ENCODE measurements at places on chromosomes 3 and 15.
A peak's percentile ranks its signal among the peaks of the same experiment; 100 is the strongest.

GRCh38 chr3:67109651-67110204 lies 111.6 kb downstream of the KBTBD8 start:
- H3K27ac ChIP-seq, result no peak overlapping the region
- no peaks in the 10 kb centered on the region for H3K27me3 ChIP-seq
- no peaks in the 10 kb centered on the region for H3K36me3 ChIP-seq
- DNase-seq, result no peak
- no peak overlapping the region for H3K4me3 ChIP-seq

DNA sequence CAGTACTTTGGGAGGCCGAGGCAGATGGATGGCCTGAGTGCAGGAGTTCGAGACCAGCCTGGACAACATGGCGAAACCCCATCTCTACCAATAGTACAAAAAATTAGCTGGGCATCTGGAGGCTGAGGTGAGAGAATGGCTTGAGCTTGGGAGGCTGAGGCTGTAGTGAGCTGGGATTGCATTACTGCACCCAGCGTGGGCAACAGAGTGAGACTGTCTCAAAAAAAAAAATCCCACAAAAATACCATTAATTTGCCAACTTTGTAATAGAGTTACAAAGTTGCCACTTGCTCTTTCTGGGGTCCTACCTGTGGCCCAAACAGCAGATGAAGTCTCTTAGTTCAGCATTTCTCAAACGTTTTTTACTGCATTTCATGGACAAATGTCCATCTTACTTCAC lies 6.0 kb upstream of the TFRC start:
- H3K27me3 ChIP-seq, result no peaks in the 10 kb centered on the region
- no peak for DNase-seq
- no peak overlapping the region for H3K4me3 ChIP-seq

DNA sequence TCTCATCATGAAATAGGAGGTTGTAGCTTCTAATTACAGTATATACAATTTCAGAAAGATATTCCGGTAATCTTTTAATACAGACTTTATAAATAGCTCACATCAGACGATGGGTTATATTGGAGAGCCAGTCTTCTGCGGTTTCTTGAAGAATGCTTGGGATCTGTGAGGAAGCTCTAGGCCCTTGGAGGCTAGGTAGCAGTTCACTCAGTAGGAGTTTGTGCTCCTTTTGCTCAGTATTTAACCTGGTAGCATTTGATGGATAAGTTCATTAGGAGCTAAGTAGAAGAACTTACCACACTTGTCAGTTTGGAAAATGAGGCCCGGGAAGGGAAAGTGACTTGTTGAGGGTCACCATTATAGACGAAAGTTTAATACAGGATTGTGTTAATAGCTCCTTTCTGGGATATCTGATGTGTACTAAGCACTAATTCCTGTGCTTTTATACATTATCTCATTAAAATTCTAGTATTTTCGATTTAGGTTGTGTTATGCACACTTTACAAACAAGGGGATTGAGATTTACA lies 2.8 kb downstream of the FNDC3B start:
- peaks cover 61% of the 10 kb centered on the region for H3K4me1 ChIP-seq
- no peak overlapping the region for H3K4me3 ChIP-seq
- no peaks in the 10 kb centered on the region for H3K27me3 ChIP-seq
- no peak for DNase-seq
- H3K36me3 ChIP-seq, result no peaks in the 10 kb centered on the region

DNA sequence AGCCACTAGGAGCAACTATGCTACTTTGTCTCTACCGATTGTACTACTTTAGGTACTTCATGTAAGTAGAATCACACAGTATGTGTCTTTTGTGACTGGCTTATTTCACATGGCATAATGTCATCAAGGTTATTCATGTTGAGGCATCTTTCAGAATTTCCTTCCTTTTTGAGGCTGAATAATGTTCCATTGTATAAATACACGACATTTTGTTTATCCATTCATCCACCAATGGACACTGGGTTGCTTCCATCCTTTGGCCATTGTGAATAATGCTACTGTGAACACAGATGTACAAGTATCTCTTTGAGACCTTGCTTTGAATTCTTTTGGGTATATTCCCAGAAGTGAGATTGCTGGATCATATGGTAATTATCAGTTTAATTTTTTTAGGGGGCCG lies 29.2 kb downstream of the MYO5A start:
- H3K4me3 ChIP-seq, result no peak overlapping the region
- no peaks in the 10 kb centered on the region for H3K27me3 ChIP-seq
- H3K27ac ChIP-seq, result no peak overlapping the region
- DNase-seq, result no peak
- no peaks in the 10 kb centered on the region for H3K36me3 ChIP-seq

- peaks cover 4% of the 10 kb centered on the region for H3K27me3 ChIP-seq
- no peak for DNase-seq
- no peaks in the 10 kb centered on the region for H3K4me1 ChIP-seq
- H3K36me3 ChIP-seq, result no peaks in the 10 kb centered on the region
- no peak overlapping the region for H3K27ac ChIP-seq
Observed at GRCh38 chr15:88747631-88748030, 55.6 kb upstream of the ACAN start.

- H3K4me3 ChIP-seq, result no peak overlapping the region
- H3K36me3 ChIP-seq, result no peaks in the 10 kb centered on the region
- DNase-seq, result peak; percentile 45
- no peaks in the 10 kb centered on the region for H3K27me3 ChIP-seq
Observed at GRCh38 chr3:42732196-42732828, 29.7 kb upstream of the HHATL start.

DNA sequence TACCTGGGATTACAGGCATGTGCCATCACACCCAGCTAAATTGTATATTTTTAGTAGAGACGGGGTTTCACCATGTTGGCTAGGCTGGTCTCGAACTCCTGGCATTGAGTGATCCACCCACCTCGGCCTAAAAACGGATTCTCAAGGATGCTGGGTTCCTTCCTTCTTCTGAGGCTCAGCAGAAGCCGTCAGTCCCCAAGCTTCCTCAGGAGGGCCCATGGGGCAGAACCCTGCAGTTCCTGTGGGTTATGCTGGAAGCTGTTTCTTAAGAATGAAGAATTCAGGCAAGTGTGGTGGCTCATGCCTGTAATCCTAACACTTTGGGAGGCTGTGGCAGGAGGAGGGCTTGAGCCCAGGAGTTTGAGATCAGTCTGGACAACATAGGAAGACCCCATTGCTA lies 29.0 kb upstream of the ZNF710 start:
- no peaks in the 10 kb centered on the region for H3K4me1 ChIP-seq
- H3K27me3 ChIP-seq, result no peaks in the 10 kb centered on the region
- no peaks in the 10 kb centered on the region for H3K36me3 ChIP-seq
- no peak overlapping the region for H3K4me3 ChIP-seq
- H3K27ac ChIP-seq, result no peak overlapping the region
- no peak for DNase-seq

DNA sequence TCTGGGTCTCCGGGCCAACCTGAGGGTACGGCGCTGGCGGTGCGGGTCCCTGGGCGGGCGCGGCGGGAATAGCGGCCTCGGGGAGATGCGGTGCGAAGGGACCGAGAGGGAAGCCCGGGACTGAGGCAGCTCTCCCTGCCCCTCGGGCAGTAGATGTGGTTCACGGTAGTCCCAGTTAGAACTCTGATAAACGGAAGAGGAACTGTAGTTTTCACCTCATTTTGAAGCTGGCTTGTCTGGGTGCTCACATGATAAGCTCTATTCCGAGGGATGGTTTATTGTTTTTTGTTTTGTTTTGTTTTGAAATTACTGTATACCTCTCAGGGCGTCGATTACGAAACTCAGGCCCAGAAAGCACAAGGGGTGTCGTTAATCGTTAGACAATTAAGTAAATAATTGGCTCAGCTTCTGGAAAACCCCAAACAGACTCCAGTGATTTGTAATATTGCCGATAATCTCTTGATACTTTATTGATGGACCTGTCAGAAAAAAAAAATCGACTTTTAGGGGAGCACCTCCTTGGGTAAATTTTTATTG lies 413 bp downstream of the NUSAP1 start:
- peak overlapping the region; percentile 13 for H3K4me3 ChIP-seq
- H3K36me3 ChIP-seq, result no peaks in the 10 kb centered on the region
- H3K27ac ChIP-seq, result peak overlapping the region; percentile 89
- no peaks in the 10 kb centered on the region for H3K27me3 ChIP-seq
- peaks cover 10% of the 10 kb centered on the region for H3K4me1 ChIP-seq

DNA sequence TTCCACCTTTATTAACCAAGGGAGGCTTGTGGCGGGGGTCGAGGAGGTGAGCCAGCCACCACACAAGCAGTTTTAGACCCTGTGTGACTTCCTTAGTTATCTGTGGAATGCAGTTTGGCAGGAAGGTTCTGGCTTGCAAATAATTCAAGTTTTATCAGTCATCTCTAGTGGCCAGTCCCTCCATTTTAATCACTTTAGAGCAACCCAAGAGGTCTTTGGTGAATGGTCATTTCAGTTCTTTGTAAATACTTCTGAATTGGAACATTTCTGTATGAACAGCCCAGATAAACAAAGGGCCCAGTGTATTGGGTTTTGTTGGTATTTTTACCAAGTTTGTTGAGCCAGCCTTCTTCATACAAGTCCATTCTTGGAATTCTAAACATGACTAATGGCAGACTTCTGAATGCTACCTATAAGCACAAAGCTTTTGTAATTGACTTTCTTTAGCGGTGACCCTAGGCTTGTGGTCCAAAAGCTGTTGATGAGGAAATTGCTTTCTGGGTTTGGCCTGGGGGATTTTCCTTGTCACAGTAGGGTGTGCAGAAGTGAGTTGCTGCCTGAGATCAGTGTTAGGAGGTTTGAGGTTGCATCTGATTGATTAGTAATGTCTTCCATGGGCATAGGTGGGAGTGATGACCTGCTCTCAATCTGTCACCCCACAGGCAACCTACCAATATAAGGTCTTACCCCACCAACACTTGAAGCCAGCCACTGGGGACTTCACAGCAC lies 193.3 kb upstream of the TOPAZ1 start:
- H3K36me3 ChIP-seq, result no peaks in the 10 kb centered on the region
- H3K4me3 ChIP-seq, result no peak overlapping the region
- no peak overlapping the region for H3K27ac ChIP-seq

GRCh38 chr15:68537506-68537905 lies 41.3 kb upstream of the CORO2B start:
- H3K36me3 ChIP-seq, result no peaks in the 10 kb centered on the region
- H3K4me3 ChIP-seq, result no peak overlapping the region
- no peak for DNase-seq
- no peaks in the 10 kb centered on the region for H3K27me3 ChIP-seq

DNA sequence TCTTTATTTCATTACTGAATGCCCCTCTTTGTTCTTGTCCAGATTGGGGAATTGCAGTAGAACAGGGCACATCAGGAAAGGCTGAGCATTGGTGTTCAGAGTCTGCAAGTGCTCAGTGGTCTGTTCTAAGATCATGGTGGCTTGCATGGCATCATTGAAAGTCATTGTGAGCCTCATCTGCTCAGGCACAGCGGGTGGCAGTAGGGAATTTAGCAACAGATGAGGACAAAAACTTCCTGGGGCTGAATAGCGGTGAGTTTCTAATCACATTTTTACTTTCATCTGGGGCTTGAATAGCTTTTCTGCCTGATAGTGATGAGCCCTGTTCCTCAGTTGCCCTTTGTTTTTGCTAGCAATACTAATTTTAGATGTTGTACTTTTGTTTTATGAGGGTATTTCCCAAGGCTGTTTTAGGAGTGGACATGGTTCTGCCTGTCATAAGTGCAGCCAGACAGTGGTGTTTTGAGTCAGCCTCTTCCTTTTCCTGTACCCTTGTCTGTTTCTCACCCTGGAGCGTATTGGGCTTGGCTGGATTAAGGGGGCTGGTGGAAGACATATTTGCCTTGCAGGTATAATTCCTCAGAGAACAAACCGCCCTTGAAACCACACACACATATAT lies 127.2 kb upstream of the IL12A start:
- H3K27ac ChIP-seq, result peak overlapping the region; percentile 45
- no peak overlapping the region for H3K4me3 ChIP-seq
- H3K4me1 ChIP-seq, result peaks cover 9% of the 10 kb centered on the region
- no peaks in the 10 kb centered on the region for H3K27me3 ChIP-seq
- no peak for DNase-seq

GRCh38 chr3:38605981-38606380 lies 43.5 kb downstream of the SCN5A start:
- H3K4me1 ChIP-seq, result no peaks in the 10 kb centered on the region
- no peaks in the 10 kb centered on the region for H3K27me3 ChIP-seq
- DNase-seq, result no peak
- no peak overlapping the region for H3K4me3 ChIP-seq

- no peaks in the 10 kb centered on the region for H3K36me3 ChIP-seq
- no peak overlapping the region for H3K27ac ChIP-seq
- no peak overlapping the region for H3K4me3 ChIP-seq
Observed at GRCh38 chr3:59563966-59564365, 514.1 kb upstream of the CFAP20DC start.

- H3K36me3 ChIP-seq, result no peaks in the 10 kb centered on the region
- H3K4me3 ChIP-seq, result no peak overlapping the region
- peaks cover 7% of the 10 kb centered on the region for H3K4me1 ChIP-seq
- H3K27me3 ChIP-seq, result no peaks in the 10 kb centered on the region
- H3K27ac ChIP-seq, result no peak overlapping the region
- no peak for DNase-seq
Observed at GRCh38 chr15:68379759-68380290, 52.1 kb downstream of the ITGA11 start.

DNA sequence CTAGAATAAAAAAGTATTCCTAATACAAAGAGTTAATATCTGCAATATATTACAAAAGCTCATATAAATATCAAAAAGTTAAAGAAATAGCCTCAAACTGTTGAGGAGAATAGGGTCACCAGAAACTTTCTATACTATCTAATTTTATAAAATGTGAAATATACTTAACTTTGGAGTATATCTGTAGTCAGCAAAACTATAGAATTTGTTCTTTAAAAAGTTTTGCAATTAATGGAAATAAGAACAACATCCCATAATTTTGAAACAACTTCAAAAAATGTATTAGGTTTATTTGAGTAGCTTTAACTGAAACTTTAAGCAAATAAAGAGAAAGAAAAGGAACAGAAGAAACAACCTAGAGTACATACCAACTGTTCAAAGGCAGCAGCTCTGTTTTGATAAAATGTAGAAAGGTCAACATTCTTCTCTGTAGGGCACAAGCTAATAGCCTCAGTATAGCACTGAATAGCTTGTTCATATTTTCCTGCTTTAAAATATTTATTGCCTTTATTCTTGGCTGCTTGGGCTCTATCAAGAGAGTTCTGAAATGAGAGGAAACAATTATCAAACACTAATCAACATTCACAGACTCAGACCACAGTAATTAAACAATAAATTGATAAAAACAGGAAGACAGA lies 14.3 kb downstream of the TOMM70 start:
- peaks cover 2% of the 10 kb centered on the region for H3K4me1 ChIP-seq
- DNase-seq, result no peak
- H3K27ac ChIP-seq, result no peak overlapping the region
- no peak overlapping the region for H3K4me3 ChIP-seq
- no peaks in the 10 kb centered on the region for H3K27me3 ChIP-seq

Measured in adrenal gland (tissue), 19 donors.